ENCODE measurements at places on chromosomes 11 and 22.

- DNase-seq, result no peak
Observed at GRCh38 chr11:6365659-6366058, 24.6 kb upstream of the SMPD1 start.

DNA sequence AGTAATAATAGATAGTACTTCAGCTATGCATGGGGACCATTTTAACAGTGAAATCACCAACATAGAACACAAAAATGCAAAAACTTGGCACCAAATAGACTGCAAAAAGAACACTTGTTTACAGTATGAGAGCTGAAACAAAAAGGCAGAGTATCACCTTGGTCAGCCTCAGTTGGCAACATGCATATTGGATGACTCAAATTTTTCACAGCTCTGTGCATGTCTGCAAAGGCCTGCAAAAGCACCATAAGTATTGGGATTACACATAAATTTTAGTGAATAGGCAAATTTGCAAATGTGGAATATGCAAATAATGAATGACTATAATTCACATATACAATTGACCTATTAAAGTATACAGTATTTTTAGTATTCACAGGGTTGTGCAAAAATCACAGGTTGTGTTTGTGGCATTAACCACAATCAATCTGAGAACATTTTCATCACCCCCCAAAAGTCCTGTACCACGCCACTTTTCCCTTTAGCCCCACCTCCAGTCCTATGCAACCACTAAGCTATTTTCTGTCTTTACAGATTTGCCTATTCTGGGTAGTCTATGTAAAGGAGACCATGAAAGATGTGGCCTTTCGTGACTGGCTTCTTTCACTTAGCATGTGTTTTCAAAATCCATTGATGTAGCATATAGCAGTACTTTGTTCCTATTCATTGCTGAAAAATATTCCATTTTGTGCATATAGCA is 47.2 kb downstream of the CCDC15 start:
- DNase-seq, result no peak

DNA sequence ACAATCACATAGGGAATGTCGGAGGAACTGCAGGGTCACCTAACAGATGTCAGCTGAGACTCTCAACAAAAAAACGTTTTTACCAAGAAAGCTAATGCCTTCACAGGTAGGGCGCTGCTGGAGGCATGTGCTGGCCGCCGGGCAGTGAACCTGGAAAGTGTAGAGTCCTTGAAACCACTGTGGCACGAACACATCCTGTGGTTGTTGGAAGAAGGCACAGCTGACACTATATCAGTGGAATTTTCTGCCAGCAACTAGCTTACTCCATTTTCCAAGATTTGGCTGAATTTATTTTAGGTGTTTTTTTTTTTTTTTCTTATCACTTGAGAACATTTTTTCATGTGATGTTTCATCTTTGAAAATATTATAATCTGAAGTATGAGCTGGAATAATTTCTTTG is 14.2 kb downstream of the TRMU start:
- DNase-seq, result no peak

DNA sequence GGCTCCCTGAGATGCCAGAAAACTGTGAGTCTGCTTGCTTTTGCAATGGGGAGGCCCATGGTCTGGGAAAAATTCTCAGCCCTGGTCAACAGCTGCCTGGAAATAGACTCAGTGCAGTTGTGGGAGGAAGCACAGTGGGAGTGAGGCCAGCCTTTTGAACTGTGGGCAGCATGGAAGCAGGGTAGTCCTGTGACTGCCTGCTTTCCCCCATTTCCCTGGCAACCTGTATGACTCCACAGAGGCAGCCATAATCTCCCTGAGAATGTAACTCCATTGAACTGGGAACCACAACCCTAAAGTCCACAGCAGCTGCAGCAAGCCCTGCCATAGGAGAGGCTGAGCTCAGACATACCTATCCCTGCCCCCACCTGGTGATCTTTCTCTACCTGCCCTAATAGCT is 494.6 kb upstream of the FAT3 start:
- DNase-seq, result no peak

DNA sequence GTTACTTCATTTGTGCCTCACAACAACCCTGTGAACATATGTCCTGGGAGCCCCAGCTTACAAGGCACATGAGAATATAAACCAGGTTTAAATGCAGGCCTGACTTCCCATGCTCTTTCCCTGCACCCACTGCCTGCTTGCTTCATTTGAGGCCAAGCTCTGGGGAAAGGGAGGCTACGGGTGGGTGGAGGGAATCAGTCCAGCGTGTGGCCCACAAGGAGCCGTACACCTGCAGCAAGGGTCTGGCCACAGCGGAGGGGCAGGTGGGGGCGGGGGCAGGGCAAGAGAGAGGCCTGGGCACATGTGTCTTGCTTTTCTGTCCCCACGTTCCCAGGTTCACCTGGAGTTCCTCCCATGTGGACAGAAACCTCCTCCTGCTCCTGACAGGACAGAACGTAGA is 26.2 kb downstream of the FAM83F start:
- no peak for DNase-seq

DNA sequence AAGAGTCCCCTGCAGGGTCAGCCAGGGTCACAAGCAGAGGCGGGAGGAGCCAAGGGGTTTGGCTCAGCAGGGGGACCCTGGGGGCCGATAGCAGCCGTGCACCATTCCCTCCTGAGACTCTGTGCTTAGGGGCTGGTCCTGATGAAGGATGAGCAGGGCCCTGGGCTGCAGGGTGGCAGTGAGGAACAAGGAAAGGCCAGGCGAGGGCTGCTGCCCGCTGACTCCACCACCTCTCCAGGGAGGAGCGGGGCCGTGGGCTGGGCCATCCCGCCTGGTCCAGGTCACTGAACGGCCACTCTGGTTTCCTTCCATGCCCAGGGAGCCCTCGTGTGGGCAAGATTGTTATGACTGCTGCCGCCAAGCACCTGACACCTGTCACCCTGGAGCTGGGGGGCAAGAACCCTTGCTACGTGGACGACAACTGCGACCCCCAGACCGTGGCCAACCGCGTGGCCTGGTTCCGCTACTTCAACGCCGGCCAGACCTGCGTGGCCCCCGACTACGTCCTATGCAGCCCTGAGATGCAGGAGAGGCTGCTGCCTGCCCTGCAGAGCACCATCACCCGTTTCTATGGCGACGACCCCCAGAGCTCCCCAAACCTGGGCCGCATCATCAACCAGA is 9.2 kb upstream of the NDUFS8 start:
- no peak for DNase-seq

DNA sequence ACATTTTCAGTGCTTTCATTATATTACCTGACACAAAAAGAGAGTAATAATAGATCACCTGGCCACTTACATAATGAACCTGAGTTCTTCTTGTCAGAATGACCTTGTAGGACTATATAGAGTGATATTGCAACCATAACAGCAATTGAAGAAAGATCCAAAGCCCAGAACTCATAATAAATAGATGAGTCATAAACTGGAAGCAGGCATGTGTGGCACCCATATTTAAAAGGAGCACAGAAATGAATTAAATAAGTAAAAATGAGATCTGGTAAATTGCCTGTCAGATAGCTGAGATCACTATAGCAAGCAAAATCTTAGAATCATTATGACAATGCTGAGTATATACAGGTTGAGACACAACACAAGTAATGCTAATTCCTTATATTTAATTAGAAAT is 331.8 kb downstream of the AASDHPPT start:
- DNase-seq, result no peak

GRCh38 chr11:117479372-117479771 is 151.7 kb downstream of the CEP164 start:
- DNase-seq, result peak; percentile 28

DNA sequence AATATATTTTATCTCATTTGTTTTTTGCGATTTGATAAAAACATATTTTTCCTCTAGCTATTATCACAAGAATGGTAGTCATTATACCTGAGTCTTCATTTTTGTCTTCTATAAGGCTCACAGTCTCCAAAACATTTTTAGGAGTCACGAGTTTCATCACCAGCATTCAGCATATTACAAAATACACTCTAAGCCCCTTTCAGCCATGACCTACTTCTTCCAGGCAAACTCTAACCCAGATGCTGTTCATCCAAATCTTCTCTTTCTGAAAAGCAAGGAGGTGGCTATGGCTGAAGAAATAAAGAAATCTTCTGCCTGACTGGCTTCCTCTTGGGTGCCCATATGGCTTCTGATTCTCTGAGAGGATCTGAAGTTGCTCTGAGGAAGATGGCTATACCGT is 35.7 kb upstream of the USP47 start:
- no peak for DNase-seq

DNA sequence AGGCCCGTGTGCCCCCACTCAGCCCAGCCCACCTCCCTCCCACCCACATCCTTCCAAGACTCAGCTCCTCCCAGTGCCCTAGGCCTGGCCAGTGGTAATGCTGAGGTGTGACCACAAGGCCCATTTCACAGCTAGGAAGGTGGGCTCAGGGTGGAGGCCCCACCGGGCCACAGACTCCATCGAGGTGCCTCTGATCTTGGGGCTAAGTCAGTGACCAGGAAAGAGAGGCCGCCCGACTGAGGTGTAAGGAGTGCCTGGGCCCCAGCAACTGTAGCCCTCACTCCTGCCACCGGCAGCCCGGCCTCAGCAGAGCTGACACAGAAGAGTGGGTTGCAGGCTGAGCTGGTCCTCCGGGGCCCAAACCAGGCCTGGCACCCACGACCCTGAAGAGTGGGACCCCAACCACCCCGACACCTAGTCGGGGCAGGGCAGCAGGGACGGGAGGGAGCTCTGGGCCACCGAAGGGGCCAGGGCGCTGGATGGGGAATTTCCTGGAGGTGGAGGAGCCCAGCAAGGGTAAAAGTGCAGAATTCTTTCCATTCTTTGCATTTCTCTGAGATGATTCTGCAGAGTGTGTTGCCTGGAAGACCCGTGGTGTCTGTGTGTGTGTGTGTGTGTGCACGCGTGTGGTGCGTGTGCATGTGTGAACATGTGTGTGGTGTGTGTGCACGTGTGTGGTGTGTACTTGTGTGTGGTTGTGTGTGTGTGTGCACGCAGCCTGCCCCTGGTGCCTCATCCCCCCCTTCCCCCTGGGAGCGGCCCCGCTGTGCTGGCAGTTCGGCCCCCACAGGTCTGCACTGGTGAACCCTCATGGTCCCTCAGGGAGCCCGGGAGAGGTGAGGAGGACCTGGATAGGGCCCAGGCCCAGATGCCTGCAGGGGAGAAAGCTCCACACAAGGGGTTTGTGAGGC is 8.3 kb upstream of the PIM3 start:
- DNase-seq, result no peak

GRCh38 chr11:19076744-19077589 is 16.4 kb upstream of the MRGPRX2 start:
- peak; percentile 26 for DNase-seq

- DNase-seq, result no peak
Observed at GRCh38 chr11:2791521-2792380, 92.0 kb upstream of the KCNQ1OT1 start.

GRCh38 chr11:120869516-120870011 is 154.3 kb upstream of the TBCEL start:
- DNase-seq, result peak; percentile 15

GRCh38 chr11:58133309-58134076 is 8.2 kb upstream of the OR9I1 start:
- DNase-seq, result no peak

DNA sequence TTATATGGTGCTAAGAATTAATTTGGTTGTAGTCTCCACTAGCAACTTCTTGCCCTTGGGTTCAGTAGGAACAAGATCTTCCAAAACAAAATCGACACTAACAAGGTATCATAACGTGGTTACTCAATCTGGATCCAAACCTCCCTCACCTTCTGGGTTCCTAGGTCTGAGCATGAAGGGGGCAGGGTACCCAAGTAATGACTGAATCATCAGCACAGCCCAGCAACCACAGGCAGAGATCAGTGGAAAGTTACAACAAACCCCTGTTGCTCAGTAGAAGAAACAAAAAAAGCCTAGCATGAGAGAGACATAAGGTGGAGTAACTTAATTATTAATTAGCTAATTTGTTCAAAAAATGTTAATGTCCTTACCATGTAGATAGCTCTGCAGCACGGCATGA is 221.4 kb downstream of the BLID start:
- DNase-seq, result no peak

DNA sequence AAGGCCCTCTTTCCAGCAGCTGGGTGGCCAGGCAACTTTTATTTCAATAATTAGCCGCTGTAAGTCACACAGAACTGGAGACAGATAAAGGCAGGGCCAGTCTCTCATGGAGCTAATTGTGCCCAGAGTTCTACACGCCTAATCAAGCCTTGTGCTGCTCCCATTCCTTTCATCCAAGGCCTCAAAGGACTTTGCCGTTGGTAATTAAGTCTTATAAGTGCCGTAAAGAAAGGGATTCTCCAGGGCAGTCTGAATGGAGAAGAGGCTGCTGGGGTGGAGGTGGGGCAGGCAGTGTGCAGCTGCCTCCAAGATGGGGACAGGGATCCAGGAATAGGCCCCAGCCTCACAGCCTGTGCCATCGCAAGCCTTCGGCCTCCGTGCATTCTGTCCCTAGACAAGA is 357.9 kb downstream of the TENM4 start:
- DNase-seq, result no peak

GRCh38 chr11:11268119-11268518 is 84.9 kb downstream of the CSNK2A3 start:
- DNase-seq, result no peak

DNA sequence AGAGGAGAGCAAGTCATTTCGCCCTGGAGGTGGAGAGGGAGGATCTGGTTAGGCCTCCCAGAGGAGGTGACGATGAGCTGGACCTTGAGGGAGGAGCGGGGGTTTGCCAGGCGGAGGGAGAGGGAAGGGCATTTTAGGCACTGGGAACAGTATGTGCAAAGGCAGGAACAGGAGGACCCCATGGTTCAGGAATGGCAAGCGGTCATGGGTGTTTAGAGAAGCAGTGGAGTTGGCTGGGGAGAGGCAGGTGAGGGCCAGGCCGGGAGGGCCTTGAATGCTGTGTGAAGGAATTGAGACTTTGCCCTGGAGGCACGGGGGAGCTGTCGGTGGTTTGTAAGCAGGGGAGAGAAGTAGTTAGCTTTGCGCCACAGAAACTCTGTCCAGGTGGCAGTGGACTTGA is 10.3 kb downstream of the PRDM11 start:
- DNase-seq, result no peak

- no peak for DNase-seq
Observed at GRCh38 chr11:12727563-12728211, 53.5 kb downstream of the TEAD1 start.

DNA sequence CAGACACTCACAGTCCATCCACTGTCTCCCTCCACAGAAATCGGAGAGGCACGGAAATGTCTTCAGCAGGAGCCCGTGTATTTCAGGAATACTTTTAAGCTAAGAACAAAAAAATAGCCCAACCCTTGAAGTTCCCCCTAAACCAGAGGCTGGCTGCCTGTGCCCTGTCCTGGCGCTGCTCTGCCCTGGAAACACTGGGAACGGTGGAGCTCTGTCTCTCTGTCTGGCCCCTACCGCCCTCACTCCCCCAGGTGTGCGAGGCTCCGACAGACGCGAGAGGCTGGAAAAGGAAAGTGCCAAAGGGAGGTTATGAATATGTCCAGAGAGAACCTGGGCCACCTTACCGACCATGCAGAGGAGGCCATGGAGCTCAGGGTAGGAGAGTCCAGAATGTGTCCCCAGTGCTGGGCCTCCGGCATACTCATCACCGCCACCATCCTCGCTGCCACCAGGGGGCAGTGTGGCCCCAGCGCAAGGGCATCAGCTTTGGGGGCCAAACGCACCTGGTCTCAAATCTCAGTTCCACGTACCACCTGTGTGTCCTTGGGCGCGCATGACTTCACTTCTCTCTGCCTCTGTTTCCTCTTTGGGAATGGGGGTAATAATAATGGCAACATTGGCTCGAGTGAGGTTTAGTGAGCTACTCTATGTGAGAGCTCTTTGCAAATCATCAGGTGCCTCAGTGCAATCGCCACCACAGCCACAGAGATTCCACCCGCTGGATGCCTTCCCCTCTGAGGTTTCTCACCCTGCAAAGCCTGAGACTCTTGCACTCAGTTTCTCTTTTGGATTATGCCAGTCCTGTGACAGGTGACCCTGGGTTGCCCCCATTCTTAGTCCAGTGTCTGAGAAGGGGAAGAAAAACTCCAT is 10.4 kb upstream of the SLCO2B1 start:
- DNase-seq, result peak; percentile 52

- no peak for DNase-seq
Observed at GRCh38 chr22:49201046-49201970, 626.4 kb downstream of the BRD1 start.
